ENCODE measurements at places on chromosomes 12 and 14. TPM values are rescaled to one million over a fixed set of nuclear protein-coding genes. Genes with fewer than 3 reads are reported as not detected.

Gene BBOF1
- 5.9 TPM for total RNA-seq

Gene PIGH
- total RNA-seq: 54.2 TPM

Gene RNASE3
- 0.81 TPM for total RNA-seq

Gene VRTN
- 0.11 TPM for total RNA-seq

DNA sequence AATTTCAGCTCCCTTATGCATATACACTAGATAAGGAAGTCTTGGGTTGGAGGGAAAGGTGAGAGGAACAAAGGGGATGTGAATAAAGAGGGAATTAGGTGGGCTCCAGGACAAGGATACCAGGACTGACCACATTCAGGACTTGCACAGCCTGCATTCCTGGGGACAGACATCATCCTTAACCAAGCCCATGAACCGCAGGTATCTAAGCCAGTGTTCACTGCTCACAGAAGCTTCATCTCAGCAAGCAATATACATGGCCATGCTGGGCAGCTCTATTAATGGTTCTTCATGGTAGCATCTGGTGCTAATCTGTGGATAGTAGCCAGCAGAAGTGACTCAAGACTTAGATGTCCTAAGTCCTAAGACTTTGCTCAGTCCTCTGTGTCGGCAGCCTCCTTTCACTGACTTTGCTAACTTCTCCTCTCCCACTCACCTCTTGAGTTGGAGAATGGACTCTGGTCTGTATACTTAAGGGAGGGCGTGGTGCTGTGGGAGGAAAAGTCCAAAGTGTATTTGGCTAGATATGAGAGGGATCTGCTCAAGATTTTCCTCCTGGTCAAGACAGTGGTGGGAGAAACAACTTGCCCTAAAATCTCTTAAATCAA, 136.1 kb downstream of the ASCL1 start:
- no peaks in the 10 kb centered on the region for H3K27me3 ChIP-seq
- DNase-seq: no peak
- H3K4me3 ChIP-seq: no peak overlapping the region
- H3K27ac ChIP-seq: no peak overlapping the region
- no peaks in the 10 kb centered on the region for H3K4me1 ChIP-seq

- no peaks in the 10 kb centered on the region for H3K27me3 ChIP-seq
- H3K4me3 ChIP-seq: no peak overlapping the region
- DNase-seq: peak; percentile 76
- peak overlapping the region; percentile 99 for H3K27ac ChIP-seq
- H3K36me3 ChIP-seq: no peaks in the 10 kb centered on the region
Observed at GRCh38 chr12:124568431-124569374, 1.3 kb upstream of the NCOR2 start.

DNA sequence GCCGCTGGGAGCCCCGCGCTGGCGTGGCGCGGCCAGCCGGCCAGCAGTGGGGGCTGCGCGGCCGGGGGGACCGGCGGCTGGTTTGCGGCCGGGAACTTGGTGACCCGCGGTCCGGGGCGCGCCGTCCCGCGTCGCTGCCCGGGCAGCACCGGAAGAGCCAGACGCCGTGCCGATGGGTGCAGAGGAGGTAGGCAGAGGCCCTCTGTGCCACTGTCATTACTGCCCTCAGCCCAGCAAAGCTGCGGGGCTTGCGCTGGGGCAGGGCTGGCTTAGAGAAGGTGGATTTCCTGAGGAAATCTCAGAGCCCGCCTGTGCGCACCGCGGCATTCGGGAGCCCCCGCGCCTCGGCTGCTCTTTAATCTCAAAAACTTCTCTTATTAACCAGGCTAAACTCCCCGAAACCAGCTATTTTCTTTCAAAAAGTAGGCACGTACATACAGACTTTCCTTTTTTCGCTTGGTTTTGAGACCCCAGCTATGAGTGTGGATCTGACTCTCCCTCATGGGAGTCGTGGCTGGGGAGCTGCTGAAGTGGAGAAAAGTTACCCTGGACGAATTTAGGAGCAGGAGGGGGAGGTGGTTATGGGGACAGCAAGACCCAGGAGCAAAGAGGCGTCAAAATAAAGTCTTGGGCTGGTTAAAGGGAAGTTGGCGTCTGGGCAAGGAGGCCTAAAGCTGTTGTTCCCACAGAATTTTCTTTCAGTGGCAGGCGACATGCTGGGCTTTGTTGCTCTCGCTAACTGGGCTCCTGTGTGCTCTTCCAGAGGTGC, 802 bp downstream of the SUSD6 start:
- H3K27me3 ChIP-seq: no peaks in the 10 kb centered on the region
- H3K4me3 ChIP-seq: peak overlapping the region; percentile 90
- H3K4me1 ChIP-seq: peaks cover 43% of the 10 kb centered on the region
- peak overlapping the region; percentile 100 for H3K27ac ChIP-seq

DNA sequence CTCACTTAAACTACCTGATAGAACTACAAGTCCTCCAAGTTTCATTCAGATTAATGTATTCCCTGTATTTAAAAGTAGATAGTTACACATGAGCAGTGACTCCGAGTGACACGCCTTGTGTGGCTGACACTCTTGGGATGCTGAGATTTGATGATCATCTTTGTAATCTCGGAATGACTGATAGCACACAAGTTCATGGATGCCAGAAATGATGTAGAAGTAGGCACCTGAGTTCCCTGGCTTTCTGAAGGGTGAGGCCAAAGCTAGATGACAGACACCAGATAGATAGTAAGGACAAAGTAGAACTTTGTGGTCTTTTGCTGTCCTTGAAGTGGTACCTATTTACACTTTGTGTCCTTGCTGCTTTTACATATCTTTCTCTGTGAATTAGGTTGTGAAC, 491.2 kb downstream of the PCNX1 start:
- no peak for DNase-seq
- no peaks in the 10 kb centered on the region for H3K27me3 ChIP-seq
- no peak overlapping the region for H3K4me3 ChIP-seq
- no peaks in the 10 kb centered on the region for H3K36me3 ChIP-seq
- H3K27ac ChIP-seq: no peak overlapping the region

DNA sequence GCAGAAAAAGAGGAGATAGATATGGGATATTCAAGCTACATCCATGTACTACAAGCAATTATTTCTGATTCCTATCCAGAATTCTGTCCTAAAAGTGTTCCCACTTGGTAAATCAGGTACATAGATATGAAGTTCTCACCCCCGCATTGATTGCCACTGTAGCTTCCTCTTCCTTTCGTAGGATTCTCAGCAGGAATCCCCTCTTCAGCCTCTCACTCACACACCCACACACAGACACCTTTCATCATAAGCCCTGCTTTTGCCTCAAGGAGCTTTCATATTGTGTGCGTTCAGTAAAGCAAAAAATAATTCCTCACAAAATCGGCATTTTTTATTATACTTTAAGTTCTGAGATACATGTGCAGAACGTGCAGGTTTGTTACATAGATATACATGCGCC, 69.8 kb downstream of the ANO4 start:
- H3K27me3 ChIP-seq: no peaks in the 10 kb centered on the region
- no peaks in the 10 kb centered on the region for H3K36me3 ChIP-seq
- H3K4me3 ChIP-seq: no peak overlapping the region
- no peak for DNase-seq
- H3K4me1 ChIP-seq: no peaks in the 10 kb centered on the region

- H3K27ac ChIP-seq: no peak overlapping the region
- no peak overlapping the region for H3K4me3 ChIP-seq
- H3K27me3 ChIP-seq: no peaks in the 10 kb centered on the region
- DNase-seq: no peak
Observed at GRCh38 chr14:81829447-81829846, 295.8 kb upstream of the SEL1L start.

DNA sequence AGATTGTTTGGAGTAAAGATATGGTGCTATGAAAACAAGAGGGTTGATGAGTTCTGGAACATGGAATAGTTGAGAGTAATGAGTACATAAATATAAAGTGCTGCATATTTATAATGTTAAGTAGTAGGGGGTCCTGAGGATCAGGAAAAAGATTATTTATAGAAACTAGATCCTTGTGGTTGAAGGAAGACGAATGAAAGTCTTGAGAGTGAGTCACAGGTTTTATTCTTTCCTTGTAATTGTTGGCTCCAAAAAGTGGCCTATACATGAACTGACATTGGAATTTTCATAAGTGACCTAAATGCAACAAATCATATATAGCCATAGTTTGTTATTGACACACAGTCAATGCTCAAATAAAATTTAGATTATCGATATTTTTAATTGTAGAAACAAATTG, 440.4 kb upstream of the PRICKLE1 start:
- no peak overlapping the region for H3K4me3 ChIP-seq
- H3K36me3 ChIP-seq: no peaks in the 10 kb centered on the region
- H3K27me3 ChIP-seq: no peaks in the 10 kb centered on the region
- DNase-seq: no peak
- H3K4me1 ChIP-seq: no peaks in the 10 kb centered on the region

DNA sequence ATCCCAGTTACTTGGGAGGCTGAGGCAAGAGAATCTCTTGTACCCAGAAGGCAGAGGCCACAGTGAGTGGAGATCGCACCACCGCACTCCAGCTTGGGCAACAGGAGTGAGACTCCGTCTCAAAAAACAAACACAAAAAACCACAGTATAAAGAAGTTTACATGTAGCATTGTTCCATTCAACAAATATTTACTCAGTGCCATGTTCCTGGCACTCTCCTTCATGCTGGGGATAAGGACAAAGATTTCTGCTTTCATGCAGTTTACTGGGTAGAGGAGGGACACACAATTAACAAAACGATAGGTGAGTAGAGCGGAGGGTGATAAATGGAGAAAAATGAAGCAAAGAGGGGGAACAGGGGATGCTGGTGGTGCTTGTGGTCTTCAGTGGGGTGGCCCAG, 68.2 kb upstream of the OVCH1 start:
- DNase-seq: no peak
- peaks cover 16% of the 10 kb centered on the region for H3K4me1 ChIP-seq
- H3K4me3 ChIP-seq: no peak overlapping the region
- H3K27ac ChIP-seq: no peak overlapping the region
- no peaks in the 10 kb centered on the region for H3K36me3 ChIP-seq

DNA sequence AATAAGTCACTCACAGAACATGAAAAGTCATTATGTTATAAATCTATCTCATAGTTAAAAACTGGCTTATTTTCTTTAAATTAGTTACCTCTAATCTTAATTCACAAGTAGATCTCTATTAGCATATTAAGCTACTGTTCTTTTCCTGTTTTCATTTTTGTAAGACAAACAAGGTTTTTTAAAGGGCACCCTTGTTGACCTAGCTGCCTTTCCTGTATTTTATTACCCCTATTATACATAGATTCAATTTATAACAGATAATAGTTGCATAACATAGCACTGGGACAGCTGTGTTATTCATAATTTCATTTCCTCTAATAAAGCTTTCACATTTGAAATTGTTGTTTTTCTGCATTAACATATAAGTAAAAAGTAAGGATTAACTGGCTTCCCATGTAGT, 1500.7 kb upstream of the FLRT2 start:
- H3K36me3 ChIP-seq: no peaks in the 10 kb centered on the region
- no peak overlapping the region for H3K4me3 ChIP-seq

- H3K36me3 ChIP-seq: no peaks in the 10 kb centered on the region
- H3K27ac ChIP-seq: no peak overlapping the region
- no peak for DNase-seq
- no peaks in the 10 kb centered on the region for H3K27me3 ChIP-seq
Observed at GRCh38 chr12:119949145-119949544, 39.9 kb upstream of the BICDL1 start.

Measured in adrenal gland (tissue), 19 donors.